ENCODE measurements at places on chromosomes 3 and 15.

GRCh38 chr3:101943029-101943428, 93.7 kb downstream of the NFKBIZ start:
- DNase-seq, result no peak

DNA sequence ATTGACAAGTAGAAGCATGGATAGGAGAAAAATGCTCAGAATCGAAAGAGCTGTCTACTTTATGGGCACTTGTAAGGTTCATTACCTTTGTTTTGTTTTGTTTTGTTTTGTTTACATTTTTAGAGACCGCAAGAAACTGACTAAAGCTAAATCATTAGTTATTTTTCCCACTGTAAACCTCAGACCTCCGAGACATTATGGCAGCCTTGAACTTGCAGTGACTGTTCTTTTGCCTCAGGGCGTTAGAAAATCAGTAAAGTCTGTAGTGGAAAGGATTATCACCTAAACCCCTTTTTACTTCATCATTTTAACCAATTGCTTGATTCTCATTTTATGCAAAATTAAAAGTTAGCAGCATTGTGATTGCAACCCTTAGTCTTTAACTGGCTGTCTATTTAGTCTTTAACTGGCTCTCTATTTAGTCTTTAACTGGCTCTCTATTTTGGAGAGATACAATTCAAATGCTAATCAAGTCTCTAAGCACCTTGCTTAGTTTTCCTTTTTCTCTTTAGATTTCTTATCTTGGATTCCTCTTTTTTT, 383.3 kb upstream of the ROBO2 start:
- DNase-seq, result no peak

- DNase-seq, result no peak
These were observed 92.6 kb upstream of the CCDC54 start for GRCh38 chr3:107284612-107285011.

- no peak for DNase-seq
These were observed 79.2 kb upstream of the KLF13 start for GRCh38 chr15:31247404-31247803.

GRCh38 chr15:58174709-58175108, 36.5 kb downstream of the AQP9 start:
- no peak for DNase-seq

GRCh38 chr3:308597-309321, 112.2 kb downstream of the CHL1 start:
- DNase-seq, result no peak

- no peak for DNase-seq
These were observed 29.6 kb downstream of the DCLK3 start for GRCh38 chr3:36734742-36735141.

DNA sequence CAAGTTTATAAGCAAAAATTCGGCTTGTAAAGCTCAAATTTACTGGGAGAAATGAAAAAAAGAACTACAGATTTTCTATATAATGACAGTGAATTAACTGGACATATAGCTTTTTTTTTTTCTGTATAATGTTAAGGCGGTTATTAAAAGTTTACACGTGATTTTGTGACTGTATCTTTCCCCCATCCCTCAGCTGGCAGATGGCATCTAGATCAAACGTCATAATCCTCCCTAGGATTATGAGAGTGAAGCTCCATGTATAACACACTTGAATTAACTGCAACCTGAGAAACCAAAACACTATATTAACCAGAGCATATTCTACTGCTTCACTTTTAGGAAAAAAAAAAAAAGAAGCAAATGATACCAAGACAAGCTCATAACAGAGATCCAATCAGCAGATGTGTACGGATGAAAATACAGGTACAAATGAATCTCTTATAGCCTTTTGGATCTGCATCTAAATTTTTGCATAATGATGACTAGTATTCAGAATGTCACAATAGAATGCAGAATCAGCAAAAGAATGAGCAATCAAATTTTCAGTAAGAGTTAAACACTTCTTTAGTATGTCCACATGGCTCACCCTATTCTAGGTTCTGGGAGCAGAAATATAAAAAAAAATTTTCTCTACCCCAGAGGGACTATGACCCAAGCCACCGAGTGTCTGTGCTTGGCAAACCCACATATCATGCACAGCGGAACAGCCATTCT, 12.4 kb downstream of the MOBP start:
- no peak for DNase-seq

DNA sequence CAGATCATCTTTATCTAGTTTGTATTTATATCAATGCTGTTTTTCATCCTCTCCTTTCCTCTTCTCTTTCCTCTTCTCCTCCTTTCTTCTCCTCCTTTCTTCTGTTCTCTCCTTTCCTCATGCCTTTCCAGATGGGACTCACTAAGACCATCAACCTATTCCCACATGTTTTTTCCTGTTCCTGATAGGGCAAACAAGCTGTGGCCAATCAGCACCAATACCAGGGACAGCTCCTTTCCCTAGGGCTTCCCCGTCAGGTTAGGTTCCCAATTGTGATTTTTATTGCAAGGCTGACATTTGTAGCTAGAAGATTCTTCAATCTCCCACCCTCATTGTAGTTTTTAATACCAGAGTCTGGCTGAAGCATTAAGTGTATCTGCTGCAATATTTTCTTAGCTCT, 76.3 kb upstream of the COL8A1 start:
- DNase-seq, result no peak

All from AG09309 (cell line).